ENCODE measurements at places on chromosomes 3 and 15.

- no peak for DNase-seq
Measured at GRCh38 chr15:79641841-79642240, 209.7 kb downstream of the MINAR1 start.

DNA sequence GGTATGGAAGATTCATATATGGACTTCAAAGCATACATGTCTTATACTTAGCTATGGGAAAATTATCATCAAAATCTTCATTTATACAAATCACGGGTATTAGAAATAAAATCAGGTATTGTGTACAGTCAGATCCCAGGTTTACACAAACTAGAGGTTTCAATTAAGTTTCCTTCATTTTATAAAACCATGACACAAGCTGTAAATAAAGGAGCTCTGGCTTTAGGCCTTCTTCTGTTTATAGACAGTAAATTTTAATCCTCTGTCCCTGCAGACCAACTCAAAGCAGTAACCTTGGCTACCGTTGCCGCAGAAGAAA is 68.8 kb upstream of the CHD2 start:
- no peak for DNase-seq

DNA sequence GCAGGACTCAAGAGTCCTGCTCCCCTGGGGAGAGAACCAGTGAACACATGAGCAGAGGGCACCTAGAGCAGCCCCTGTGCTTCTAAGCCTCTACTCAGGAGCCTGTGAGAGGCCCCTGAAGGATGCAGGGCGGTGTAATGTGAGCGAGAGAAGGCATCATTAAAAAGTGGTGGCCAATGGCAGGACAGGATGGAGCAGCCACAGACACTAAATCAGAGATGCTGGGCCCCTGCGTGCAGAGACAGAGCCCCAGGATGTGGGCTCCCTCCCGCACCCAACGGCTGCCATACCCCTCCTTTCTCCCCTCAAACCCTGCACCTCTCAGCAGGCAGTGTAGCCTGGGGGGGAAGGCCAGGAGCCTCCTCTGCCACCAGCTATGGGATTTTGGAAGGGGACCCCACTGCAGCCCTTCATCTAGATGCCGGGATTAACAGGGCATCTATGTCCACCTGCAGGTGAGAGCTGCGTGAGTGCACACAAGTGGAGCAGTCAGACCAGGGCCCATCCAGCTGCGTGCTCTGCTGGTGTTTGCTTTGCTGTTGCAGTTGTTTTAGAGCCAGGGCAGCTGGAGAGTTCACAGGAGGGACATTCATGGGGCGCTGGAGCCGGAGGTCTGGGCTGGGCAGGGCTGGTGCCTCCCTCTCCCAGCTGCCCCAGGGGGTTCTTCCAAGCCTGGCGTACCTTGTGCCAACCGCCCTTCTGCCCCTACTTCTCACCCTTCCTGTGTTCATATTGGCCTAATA is 5.1 kb upstream of the IQSEC1 start:
- no peak for DNase-seq

DNA sequence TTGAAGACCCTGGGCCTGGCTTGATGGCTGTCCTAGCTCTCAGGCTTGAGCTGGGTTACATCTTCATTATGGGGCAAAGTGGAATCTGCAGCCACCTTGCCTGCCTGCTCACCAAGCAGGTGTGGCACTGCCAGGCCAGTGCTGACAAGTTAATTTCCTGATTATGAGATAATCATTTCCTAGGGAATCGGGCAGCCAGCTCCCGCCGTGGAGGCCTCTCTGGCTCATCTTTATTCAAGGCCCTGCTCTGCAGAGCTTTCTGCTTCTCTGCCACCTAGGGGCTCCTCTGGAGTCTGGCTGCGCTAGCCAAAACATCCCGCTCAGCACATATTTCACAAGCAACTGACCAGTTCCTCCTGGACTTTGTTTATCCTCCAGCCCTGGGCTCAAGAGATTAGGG is 9.9 kb downstream of the LOXL1 start:
- DNase-seq: no peak

GRCh38 chr3:117624424-117624823 is 914.8 kb downstream of the TUSC7 start:
- DNase-seq: no peak

- no peak for DNase-seq
Measured at GRCh38 chr3:122031123-122031468, 9.0 kb upstream of the ILDR1 start.

DNA sequence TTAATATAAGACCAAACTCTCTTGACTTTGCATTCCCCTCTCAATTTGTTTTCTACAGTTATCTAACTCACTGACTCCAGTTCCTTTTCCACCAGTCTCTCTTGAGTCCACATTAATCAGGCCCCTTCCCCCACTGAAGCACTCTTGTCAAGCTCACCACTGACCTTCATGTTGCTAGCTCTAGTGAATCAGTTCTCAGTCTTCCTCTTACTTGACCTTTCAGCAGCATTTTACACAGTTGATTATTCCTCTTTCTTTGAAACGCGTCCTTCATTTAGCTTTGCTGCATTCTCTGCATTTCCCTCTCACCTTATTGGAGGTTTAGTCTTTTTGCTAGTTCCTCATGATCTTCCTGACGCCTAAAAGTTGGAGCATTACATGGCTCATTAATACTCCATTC is 8.3 kb downstream of the PPP2R3A start:
- no peak for DNase-seq

Data from iPS DF 19.7 (cell line).